Fibroblast of pulmonary artery (primary cell): ENCODE measurements at places on chromosomes 11 and 22.

GRCh38 chr22:49586873-49587272, 240.8 kb downstream of the BRD1 start:
- no peak for DNase-seq

DNA sequence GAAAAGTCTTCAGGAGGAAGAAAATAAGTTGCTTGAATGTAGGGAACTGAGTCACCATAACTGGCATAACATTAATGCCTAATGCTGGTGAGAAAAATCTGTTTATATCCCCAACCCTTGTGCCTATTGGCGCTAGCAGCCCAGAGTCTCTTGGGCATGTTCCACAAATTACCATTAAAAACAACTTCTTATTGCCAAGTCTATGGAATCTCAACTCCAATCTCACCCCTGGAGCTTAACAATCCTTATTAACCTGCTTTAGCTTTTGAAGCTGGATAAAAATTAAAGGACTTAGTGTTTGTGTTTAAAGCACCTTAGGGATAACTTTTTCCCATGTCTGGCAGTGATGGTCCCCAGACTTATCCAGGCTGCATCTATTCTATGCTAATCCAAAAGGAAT, 143.0 kb downstream of the APIP start:
- no peak for DNase-seq

- DNase-seq, result no peak
Measured at GRCh38 chr11:1084561-1085439, 10.1 kb downstream of the MUC2 start.

DNA sequence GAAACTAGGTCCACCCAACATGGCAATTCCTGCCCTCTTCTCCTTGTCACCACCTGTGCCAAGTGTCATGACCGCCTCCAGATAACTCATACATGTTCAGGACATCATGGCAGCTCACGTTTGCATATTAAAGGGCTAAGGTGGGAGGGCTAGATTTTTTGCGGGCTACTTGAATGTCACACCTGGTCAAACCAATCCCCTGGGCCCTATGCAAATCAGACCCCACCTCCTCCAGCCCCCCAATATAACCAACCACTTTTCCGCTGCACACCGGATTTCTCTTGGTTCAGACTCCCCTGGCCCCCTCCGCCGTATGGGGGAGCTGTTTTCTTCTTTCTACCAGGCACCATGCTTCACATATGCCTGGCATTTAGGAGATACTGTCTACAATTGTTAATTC, 12.6 kb downstream of the UPB1 start:
- DNase-seq, result no peak

DNA sequence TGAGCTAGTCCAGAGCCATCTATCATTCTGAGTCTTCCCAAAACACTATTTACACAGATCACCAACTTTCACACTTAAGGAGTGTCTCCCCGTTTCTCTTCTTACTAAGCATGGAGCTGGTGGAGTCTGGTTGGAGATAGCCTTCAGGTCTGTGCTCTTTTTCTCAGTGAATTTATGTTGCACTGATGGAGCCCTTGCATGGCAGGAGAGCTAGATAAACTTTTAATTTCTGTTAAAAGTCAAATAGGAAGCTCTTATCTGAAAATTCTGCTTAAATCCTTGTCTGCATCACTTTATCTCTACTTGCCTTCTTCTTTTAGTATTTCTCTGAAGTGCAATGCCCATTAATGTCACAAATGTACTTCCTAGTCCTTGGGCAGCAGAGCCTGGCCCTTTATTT, 63.4 kb downstream of the ST3GAL4 start:
- no peak for DNase-seq
